ENCODE measurements at places on chromosomes 7 and 10.
A peak's percentile ranks its signal among the peaks of the same experiment; 100 is the strongest.

GRCh38 chr10:8731121-8732095 lies 676.9 kb downstream of the GATA3 start:
- no peak for DNase-seq

- peak; percentile 10 for DNase-seq
These were observed 135.8 kb downstream of the KMT2E start for GRCh38 chr7:105149827-105150226.

- DNase-seq: no peak
These were observed 13.5 kb downstream of the SFMBT2 start for GRCh38 chr10:7397049-7398035.

DNA sequence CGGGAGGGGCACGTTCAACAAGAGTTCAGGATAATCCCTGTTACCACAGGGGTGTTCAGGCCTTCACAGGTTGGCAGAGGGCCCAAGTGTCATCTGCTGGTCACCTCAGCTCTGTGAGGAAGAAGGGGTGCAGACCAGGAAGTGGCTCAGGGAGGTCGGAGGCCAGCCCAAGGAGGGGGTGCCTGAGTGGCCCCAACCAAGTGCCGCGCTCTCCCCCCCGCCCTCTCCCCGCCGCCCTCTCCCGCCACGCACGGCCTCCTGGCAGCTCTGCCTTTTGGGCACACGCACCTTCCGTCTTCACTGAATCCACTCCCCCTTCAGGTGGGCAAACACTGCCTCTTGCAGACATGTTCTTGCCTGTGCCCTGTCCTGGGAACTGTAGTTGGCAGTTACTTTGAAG lies 245.2 kb downstream of the PAXIP1 start:
- no peak for DNase-seq

GRCh38 chr10:108801775-108802517 lies 1121.4 kb downstream of the XPNPEP1 start:
- peak; percentile 75 for DNase-seq

- peak; percentile 82 for DNase-seq
These were observed 1.3 kb downstream of the SEMA3D start for GRCh38 chr7:85185424-85186082.

DNA sequence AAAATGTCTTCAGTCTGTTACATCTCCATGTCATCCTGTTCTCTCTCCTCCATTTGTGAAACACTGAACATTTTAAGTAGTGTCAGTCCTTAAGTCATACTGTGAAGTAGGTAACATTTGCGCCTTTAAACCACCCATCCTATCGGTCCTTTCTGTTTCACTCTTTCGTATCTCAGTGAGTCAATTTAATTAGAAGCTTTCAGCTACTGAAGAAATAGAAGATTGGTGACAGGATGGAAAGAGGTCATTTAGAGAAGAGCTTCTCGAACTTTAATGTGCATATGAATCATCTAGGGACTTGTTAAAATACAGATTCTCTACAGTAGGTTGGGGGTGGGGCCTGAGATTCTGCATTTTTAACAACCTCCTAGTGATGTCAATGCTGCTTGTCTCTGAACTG lies 113.4 kb downstream of the SRI start:
- no peak for DNase-seq

GRCh38 chr7:69002416-69002815 lies 595.9 kb upstream of the AUTS2 start:
- no peak for DNase-seq

GRCh38 chr7:128003167-128003566 lies 28.1 kb downstream of the LRRC4 start:
- DNase-seq: no peak

GRCh38 chr7:148108381-148108780 lies 482.2 kb upstream of the C7orf33 start:
- no peak for DNase-seq

- DNase-seq: no peak
These were observed 132.7 kb downstream of the CNOT4 start for GRCh38 chr7:135377171-135377570.

DNA sequence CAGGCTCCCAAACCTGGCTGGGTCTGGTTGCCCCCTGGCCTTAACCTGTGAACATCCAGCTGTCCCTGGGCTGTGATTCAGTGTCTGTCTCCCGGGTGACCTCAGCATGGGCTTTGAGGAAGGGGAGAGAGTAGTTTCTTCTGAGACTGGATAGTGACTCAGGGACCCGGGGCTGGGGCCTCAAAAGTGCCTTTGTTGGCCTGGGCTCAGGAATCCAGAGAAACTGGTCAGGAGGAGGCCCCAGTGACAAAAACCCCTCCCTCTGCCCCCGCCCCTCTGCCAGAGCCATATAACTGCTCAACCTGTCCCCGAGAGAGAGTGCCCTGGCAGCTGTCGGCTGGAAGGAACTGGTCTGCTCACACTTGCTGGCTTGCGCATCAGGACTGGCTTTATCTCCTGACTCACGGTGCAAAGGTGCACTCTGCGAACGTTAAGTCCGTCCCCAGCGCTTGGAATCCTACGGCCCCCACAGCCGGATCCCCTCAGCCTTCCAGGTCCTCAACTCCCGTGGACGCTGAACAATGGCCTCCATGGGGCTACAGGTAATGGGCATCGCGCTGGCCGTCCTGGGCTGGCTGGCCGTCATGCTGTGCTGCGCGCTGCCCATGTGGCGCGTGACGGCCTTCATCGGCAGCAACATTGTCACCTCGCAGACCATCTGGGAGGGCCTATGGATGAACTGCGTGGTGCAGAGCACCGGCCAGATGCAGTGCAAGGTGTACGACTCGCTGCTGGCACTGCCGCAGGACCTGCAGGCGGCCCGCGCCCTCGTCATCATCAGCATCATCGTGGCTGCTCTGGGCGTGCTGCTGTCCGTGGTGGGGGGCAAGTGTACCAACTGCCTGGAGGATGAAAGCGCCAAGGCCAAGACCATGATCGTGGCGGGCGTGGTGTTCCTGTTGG lies at the start of gene CLDN4:
Gene CLDN4 (plus strand): TSS at position 316 of the 903 bp plus-strand sequence. CDS start 206 bp downstream, at position 522.
- no peak for DNase-seq

DNA sequence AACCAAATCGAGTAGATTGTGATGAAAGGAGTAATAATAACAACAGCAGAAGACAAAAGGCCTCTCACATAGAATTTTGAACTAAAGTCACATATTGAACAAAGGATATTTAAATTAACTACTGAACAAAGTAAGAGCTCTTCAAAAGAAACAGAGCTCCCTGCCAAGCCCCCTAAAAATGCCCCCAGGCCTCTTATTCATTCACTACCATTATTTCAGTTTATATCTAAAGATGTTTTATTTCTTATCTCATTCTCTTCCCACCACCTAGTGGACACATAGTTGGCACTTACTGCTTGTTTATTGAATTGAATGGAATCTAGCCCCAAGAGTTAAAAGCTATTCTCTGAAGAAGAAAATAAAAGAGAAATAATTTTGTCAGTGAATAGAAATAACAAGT lies 37.4 kb downstream of the VCL start:
- no peak for DNase-seq

- DNase-seq: peak; percentile 87
These were observed at the start of gene ZNF777 for GRCh38 chr7:149460493-149461277. Gene ZNF777, minus strand, starts transcription at chr7:149461062. Its CDS starts 5,040 bp downstream, at chr7:149456022.

DNA sequence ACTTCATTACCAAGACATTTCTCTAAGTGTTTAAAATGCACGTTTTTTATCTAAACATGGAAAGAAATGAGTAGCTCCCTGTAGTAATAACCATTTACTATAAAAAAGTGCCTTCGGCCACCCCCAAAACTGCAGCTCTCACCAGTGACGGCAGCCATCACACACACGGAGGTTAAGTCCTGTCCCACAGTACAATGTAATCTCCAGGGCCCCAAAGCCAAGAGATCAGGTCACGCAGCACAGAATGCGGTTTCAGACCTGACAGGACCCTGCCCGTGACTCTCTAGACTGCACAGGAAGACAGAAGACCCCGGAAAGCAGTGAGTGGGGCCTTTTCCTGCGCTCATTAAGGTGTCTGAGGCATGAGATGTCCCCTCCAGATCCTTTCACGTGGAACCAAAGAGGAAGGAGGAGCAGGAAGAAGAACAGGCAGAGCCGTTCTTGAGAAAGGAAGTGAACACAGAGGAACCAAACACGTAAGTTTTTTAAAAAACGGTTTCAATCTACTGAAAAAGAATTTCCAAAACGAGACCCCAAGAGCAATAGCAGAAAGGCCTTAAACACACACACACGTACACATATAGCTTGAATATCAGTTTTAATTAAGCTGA lies 125.7 kb downstream of the ZMYND11 start:
- no peak for DNase-seq

GRCh38 chr7:130909161-130909836 lies 175.3 kb upstream of the KLF14 start:
- no peak for DNase-seq

DNA sequence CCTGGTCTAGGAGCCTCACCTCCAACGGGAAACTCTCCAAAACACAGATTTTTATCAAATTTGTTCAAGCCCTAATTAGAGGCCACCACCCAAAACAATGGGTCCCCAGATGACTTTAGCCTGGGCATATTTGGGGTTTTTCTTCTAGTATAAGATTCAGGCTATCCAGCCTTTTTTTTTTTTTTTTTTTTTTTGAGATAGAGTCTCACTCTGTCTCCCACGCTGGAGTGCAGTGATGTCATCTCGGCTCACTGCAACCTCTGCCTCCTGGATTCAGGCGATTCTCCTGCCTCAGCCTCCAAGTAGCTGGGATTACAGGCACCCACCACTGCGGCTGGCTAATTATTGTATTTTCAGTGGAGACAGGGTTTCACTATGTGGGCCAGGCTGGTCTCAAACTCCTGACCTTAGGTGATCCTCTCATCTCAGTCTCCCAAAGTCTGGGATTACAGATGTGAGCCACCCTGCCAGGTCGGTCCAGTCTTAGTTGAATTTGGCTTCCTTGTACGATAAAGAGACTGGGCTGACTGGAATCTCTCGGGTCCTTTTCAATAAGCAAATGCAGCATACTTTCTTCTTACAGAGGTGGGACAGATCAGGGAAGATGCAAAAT lies 91.4 kb upstream of the KLF6 start:
- no peak for DNase-seq

GRCh38 chr10:112716076-112716475 lies 234.0 kb upstream of the TCF7L2 start:
- DNase-seq: no peak

GRCh38 chr7:94160719-94161435 lies 156.7 kb upstream of the BET1 start:
- no peak for DNase-seq

- no peak for DNase-seq
These were observed 19.4 kb downstream of the OPALIN start for GRCh38 chr10:96339383-96339782.

DNA sequence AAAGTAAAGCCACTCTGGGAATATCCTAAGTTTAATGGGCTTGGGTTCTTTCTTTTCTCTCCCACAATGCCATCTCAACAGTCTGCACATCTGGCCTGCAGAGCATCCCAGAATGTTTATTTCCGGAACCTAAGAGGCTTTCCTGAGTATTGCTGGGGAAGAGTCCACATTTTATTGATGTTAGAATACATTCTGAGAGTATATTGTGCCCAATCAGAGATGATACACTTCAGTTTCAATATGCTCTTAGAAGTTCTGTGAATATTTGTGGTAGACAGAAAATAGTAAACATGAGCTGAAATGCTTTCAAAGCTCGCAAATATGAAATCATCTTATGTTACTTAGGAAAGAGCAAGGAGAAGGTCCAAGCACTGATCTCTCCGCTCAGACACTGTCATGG lies 200.6 kb downstream of the TWIST1 start:
- DNase-seq: no peak

DNA sequence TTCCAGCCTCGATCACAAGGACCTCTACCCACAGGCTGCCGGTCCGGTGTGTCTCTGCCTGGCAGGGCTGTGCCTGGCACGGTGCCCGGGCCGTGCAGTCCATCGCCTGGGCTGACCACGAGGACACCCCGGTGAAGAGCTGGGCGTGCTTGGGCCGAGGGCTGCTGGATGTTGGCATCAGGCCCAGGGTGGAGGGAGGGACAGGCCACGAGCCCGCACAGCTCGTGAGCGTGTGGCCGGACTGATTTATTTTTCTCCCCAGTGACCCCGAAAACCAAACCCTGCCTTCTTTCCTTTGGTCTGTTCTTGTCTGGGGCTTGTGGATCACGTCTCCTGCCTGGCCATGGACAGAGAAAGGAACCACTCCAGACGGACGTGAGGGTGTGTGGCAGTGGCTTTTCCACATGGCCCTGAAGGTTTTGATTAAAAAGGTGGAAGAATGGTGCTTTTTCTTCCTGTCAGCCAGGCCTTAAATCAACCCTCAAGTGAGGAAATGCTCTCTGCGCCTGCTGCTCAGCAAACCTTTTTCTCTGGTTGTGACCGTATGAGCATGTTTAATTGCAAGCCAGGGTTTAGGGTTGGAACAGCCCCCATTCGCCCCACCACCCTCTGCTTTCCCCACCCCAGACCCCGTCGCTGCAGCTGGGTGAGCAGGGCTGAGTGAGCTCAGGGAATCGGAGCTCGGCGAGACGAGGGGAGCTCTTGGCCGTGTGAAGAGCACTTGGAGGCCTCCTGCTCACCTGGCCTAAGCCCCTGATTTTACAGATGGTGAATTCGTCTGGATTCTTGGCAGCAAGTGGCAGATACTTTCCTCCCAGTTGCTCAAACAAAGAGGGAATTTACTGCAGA lies 130.1 kb downstream of the RGS10 start:
- DNase-seq: no peak

- no peak for DNase-seq
These were observed 99.0 kb upstream of the ITGB1 start for GRCh38 chr10:33056828-33057596.

GRCh38 chr7:97422046-97422445 lies 304.5 kb downstream of the SDHAF3 start:
- no peak for DNase-seq

GRCh38 chr7:34902182-34902581 lies 135.1 kb downstream of the DPY19L1 start:
- DNase-seq: no peak

- no peak for DNase-seq
These were observed 58.7 kb downstream of the CYP51A1 start for GRCh38 chr7:92075455-92076158.

- no peak for DNase-seq
These were observed 71.5 kb upstream of the LRRC4 start for GRCh38 chr7:128102490-128103291.

GRCh38 chr7:39417642-39418041 lies 148.6 kb upstream of the YAE1 start:
- DNase-seq: no peak

- DNase-seq: no peak
These were observed 22.4 kb downstream of the NAMPT start for GRCh38 chr7:106262221-106262881.

DNA sequence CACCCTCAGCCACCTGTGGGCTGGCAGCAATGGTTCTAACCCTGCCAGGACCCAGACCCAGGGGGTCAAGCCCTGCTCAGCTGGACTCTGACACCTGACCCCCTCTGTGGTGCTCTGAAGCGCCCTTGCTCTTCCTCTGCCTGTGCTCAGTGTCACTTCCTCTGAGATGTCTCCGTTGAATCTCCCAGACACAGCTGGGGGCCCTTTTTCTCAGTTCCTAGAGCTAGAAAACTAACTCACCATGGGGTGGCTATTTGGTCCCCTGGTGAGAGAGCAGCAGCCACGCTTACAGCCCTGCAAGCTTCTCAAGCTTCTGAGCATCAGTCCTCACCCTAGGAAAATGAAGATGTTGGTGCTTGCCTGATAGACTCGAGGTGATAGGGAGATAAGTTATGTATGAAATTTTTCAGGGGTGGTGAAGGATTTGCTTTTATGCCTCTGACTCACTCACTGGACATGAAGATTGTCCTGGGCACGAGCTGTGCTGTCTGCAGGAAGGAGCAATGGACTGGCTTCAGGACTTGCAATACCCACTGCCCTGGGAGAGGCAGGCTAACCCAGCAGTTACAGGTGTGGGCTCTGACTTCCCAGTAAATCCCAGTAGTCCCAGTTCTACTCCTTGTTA lies 29.6 kb downstream of the COL13A1 start:
- DNase-seq: peak; percentile 50

- DNase-seq: no peak
These were observed 136.4 kb upstream of the EEPD1 start for GRCh38 chr7:36016648-36017047.
